LHCN-M2 (cell line): ENCODE measurements at places on chromosomes 1 and 21. TPM values are rescaled to one million over a fixed set of nuclear protein-coding genes. Genes with fewer than 3 reads are reported as not detected.
A peak's percentile ranks its signal among the peaks of the same experiment; 100 is the strongest.

- no peak for DNase-seq
These were observed 80.6 kb downstream of the CAPZB start for GRCh38 chr1:19404748-19405147.

DNA sequence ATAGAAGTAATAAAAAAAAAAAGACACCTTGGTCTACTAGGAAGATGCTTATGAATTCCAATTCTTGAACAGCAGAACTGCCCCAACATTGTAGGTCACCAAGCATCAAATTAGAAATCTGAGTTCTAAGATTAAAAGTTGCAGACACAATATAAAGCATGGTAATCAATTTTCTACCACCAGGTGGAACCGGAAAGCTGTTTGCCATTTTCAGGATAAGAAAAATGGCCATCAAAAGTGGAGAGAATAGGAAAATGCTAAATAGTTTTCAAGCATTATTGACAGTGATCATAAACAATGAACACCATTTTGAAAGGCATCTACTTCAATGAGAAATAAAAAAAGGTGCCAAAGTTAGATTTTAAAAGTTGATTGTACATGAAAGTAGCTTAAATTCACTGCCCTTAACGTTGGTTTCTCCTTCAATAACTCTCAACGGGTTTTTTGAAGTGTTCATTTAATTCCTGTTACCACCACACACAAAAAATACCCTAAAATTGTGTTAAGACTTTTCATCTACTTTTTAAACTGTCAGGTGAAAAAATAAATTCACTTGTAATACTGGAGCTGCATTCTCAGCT is 252.9 kb downstream of the KCNT2 start:
- peak; percentile 37 for DNase-seq

DNA sequence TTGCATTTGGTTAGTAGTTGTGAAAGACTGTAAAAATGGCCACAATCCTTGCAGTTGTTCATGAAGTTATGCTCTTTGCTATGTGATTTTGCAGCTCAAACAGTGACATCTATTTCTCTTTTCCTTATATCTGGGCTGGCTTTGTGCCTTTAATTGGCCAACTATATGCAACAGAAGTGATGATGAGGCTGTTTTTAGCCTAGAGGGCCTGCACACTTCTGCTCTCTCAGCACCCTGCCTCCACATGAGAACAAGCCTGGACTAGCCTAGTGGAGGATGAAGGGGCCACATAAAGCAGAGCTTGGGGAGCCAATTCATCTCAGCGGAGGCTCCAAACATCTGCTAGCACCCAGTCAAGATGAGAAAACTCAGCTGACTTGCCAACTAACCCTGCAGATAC is 339.8 kb downstream of the OMA1 start:
- no peak for DNase-seq

DNA sequence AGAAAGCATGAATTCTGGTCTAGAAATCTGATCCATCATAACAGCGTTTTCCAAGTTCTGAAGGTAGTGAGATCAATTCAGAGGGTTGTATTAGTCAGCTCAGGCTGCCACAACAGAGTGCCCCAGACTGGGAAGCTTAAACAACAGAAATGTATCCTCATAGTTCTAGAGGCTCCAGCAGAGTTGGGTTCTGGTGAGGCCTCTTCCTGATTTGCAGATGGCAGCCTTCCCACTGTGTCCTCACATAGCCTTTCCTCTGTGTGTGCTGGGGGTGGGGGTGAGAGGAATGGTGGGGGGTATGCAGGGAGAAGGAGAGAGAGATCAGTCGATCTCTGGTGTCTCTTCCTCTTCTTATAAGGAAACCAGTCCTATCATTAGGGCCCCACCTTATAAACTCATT is 15.1 kb downstream of the ZBTB8B start:
- no peak for DNase-seq

GRCh38 chr1:227934476-227935313 is 13.0 kb downstream of the WNT9A start:
- peak; percentile 77 for DNase-seq

DNA sequence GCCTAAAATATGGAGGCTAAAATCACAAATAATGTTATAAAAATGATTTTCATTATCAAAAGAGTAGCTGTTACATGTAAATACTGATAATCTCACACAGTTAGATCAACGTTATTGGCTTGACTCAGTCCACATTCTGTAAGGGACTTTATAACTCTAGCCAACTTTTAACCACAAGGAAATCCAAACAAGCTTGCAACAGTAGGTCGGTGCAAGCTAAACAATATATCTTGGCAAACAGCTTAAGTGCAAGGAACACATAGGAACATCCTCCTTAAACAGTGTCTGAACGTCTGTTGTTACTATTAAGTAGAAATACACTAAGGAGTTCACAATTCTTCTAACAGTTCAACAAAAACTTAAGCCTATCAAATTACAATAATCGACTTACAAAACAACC is 126.7 kb downstream of the EIF4G3 start:
- DNase-seq, result peak; percentile 41

GRCh38 chr1:199811163-199811562 is 216.3 kb upstream of the NR5A2 start:
- DNase-seq, result no peak

DNA sequence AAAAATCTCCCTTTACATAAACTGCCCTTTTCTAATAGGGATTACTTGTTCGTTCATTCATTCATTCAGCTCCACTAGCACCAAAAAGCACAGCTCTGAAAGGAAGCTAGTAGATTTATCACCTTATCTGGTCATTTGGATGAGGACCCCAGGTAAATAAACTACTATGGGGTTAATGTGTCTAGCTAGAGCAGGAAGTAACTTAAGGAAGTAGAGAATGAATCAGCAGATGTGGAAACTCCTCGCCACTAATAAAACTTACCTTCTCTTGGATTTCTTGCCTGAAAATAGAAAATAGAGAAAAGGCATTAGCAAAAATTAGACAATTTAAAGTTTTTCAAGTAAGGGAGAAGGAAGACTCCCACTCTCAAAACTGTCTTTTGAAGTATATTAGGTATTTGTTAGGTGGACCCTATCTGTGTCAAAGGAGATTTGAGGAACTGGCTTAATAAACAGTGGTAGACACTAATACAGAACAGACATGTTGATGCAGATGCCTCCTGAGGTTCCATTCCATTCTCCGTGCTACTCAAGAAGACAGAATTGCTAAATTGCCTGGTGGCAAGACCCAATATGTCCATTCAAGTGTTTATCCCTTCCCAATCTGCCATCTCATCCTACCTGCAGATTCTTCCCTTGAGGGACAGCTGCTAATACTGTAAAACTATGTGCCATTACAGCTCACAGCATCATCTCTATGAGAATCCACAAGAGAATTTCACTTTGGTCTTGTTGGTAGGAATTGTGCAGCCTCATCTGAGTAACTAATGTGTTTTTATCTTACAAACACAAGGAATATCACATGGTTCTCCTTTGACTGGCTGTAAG is 14.9 kb downstream of the SELL start:
- no peak for DNase-seq

DNA sequence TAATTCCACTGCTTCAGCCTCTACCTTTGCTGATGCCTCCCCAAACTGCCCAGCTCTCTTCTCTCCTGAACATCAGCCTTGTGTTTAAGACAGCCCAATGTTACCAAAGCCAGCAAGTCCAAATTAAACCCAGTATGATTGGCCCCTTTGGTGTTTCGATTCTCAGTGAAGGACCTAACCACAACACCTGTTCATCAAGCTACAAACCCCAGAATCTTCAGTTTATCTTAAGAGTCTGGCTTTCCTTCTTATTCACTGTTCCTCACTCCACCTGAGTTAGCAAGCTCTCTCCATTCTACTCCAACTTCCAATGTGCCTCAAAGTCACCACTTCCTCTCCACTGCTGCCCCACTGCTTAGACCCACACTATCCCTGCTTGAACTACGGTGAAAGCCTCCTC is 25.5 kb upstream of the ITPKB start:
- DNase-seq, result no peak

- DNase-seq, result peak; percentile 73
These were observed 37.2 kb upstream of the ETS2 start for GRCh38 chr21:38768471-38769063.

- no peak for DNase-seq
These were observed 72.8 kb upstream of the ATP5PO start for GRCh38 chr21:33988237-33989017.

- DNase-seq, result no peak
These were observed 130.3 kb upstream of the NRIP1 start for GRCh38 chr21:15195104-15195503.

- DNase-seq, result peak; percentile 45
These were observed 55.2 kb upstream of the KAZN start for GRCh38 chr1:14543191-14543840.

DNA sequence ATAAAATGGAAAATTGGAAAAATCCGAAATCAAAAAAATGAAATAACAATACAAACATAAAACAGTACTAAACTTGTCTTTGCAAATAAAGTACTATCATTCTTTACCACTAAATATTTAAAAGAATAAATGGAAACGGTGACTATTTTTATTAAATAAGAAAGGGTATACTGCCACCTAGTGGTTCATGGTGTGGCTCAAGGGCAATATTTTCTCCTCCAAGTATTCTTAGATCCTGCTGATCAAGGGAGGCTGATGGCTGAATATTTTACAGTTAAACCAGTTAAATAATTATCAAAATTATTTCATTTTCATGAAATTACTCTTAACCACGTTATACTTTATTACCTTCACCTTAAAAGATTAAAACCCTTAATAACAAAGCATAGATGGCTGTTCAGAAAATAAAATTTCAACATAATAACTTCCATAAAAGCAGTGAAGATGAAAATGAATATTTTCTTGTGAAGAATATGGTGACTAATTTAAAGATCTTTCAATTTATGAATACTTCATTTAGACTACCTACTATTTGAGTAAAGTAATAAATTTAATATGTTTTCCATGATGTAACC is 1793.9 kb downstream of the NCAM2 start:
- peak; percentile 15 for DNase-seq

- no peak for DNase-seq
These were observed 181.8 kb downstream of the ZNF281 start for GRCh38 chr1:200228081-200228480.

- DNase-seq, result peak; percentile 58
These were observed 71.9 kb downstream of the SMYD2 start for GRCh38 chr1:214352838-214353237.

DNA sequence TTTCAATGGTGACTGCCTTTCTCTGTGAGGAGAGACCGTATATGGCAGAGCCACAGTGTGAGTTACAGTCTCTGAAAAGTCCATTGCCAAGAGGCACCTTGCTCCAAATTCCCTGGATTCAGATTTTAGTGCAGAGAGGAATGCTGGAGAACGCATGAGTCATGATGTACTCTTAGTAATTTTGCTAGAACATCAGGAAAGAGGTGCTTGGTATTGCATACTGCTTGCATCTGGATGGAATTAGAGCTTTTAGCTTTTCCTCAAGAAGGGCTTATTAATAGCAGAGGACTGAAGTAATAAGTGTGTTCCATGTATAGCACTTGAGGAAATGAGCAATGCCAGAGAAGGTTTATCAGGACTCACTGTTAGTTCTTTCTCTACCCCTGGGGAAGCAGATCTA is 40.5 kb upstream of the AKT3 start:
- DNase-seq, result peak; percentile 8

DNA sequence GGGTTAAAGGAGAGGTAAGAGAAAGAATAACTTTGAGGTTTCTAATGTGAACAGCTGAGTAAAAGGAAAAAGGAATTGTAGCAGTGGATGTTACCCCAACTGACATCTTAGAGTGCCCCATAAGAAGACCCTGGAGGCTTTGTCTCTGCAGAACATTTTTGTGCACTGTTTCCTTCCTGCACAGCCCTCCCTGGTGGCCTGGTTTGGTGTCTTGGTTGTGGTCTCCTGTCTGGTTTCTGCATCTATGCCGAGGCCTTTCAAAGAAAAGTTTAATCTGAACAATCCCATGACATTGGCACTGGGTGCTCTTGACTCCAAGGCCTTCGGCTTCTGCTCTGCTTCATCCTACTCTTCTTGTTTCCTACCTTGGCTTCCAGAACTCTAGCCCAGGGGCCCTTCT is 57.8 kb downstream of the RHOU start:
- no peak for DNase-seq

DNA sequence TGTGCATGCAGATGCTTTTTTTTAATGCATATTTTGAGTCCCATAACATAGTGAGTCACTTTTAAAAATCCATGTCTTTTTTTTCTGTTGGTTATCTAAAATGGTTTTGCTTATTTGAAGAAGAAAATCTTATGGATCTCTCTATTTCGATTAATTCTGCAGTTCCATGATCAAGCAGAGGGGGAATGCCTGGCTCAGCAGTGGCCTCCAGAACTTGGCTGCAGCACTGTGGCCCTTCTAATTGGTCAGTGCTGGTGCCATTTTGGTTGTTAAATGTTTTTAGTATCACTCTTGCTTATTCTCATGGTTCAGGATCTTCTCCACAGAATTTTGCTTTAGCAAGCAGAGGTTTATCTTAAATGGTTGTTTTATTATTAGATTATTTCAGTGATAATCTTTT is 11.2 kb downstream of the EPHX4 start:
- no peak for DNase-seq

GRCh38 chr1:182720463-182720862 is 36.1 kb upstream of the RGS8 start:
- peak; percentile 25 for DNase-seq

- DNase-seq, result no peak
These were observed 37.3 kb downstream of the TMEM53 start for GRCh38 chr1:44636688-44637598.

DNA sequence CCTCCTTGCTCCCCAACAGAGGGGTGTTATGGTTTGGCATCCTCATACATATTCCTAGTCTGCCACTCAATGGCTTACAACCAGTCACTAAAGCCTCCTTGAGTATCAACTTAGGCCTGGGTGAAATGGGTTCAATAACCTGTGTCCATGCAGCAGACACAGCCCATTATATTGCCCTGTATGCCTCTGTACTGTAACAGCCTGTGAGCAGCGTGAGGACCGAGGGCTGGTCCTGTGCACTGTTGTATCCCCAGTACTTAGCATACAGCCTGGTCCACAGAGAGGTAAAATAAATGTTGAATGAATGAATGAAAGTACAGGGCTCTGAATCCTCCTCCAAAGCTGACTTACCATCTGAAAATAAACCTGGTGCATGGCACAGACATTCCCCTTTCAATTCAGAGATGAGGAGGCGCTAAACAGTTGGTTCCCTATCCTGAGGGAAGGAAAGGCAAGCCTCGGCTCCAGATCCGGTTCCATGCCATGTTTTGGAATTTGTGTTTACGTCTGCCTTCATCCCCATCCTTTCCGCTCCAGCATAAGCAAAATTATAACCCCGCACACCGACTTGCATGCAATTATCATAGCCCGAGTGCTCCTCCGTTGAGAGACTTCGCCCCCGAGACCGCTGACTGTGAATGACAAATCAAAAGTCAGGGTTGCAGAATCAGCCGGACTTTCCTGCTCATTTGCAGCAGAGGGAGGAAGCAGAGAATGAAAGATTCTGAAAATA is 45.0 kb upstream of the DNAJC6 start:
- peak; percentile 73 for DNase-seq

Gene LRRC71
- total RNA-seq, result not detected in 2 replicates

Gene ATP1A4
- not detected in 2 replicates for total RNA-seq

Gene NES
- 470 and 483 TPM in 2 replicates for total RNA-seq

Gene FMN2
- total RNA-seq, result 14.8 and 34.0 TPM in 2 replicates

Gene NOS1AP
- 0.13 and 0.98 TPM in 2 replicates for total RNA-seq

Gene ADGRL4
- 2.0 and 2.1 TPM in 2 replicates for total RNA-seq

Gene EFCAB7
- total RNA-seq, result 3.6 and 5.6 TPM in 2 replicates

Gene CELA3A
- not detected in 2 replicates for total RNA-seq

Gene LSM10
- total RNA-seq, result 7.3 and 11.6 TPM in 2 replicates

Gene BMP8B
- total RNA-seq, result 0.58 and 1.2 TPM in 2 replicates

Gene AIM2
- 0.71 TPM in 1 of 2 replicates, not detected in the other for total RNA-seq
